Mesendoderm (in vitro differentiated cells): ENCODE measurements at places on chromosomes 12 and 14.

GRCh38 chr12:14394317-14395073 is 29.0 kb downstream of the ATF7IP start:
- peak; percentile 92 for DNase-seq

DNA sequence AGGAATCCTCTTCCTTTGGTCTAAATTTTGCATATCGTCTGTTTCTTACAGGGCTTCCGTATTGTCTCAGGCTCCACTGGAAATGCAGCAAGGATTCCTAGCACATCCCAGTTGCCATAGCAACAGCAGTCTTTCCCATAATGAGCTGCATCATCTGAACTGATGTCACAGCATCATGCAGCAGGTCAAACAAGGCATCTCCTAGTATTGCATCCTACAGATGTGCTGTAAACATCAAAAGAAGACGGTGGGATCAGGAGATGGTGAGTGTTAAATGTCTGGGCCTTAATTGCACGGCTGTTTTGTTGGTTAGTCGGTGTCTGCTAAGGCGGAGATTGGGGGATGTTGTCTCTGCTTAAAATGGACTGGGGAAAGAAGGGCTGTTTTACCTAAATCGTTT is at the start of gene AKAP6:
Gene AKAP6, plus strand, starts transcription at position 153 of the 400 bp plus-strand sequence. CDS start 104,196 bp downstream, outside the sequence.
- peak; percentile 64 for DNase-seq

DNA sequence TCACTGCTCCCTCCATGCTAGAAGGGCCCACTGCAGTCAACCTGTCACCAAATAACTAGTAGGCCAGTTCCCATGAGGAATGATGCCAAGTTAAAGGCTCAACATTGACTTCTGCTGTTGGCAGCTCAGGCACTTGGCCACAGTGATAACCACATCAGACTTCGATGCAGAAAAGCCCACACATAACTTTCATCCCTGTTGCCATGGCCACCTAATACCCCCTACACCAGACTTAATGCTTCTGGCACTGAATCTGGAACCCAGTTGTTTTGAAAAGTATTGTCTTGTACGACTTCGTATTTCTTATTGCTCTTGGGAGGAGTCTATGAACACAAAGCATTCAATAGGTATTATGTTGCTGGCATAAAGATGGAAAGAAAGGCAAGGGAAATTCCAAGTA is 44.3 kb upstream of the HELB start:
- DNase-seq, result no peak

DNA sequence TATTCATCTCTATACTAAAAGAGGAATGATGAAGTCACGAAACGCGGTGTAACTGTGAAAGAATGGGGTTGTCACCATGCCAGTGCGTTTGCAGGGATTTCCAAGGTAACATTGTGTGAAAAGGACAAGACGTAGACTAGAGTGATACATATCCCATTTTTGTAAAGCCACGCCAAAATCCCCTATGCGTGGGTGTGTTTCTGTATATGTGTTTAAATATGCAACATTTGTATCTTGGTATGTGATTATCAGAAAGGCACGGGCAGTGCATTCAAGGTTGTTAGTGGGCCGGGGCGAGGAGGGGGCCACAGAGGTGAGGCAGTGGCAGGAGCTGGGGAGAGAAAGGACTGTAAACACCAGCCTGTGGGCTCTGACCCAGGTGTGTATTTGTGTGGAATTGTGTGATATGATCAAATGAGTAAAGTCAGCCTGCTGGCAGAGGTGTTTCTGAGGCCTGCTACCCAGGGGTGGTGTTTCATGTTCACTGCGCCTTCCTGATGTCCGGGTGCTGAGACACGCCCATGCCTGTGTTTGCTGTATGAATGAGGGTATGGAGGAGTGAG is 137.8 kb downstream of the ADGRD1 start:
- DNase-seq, result no peak

DNA sequence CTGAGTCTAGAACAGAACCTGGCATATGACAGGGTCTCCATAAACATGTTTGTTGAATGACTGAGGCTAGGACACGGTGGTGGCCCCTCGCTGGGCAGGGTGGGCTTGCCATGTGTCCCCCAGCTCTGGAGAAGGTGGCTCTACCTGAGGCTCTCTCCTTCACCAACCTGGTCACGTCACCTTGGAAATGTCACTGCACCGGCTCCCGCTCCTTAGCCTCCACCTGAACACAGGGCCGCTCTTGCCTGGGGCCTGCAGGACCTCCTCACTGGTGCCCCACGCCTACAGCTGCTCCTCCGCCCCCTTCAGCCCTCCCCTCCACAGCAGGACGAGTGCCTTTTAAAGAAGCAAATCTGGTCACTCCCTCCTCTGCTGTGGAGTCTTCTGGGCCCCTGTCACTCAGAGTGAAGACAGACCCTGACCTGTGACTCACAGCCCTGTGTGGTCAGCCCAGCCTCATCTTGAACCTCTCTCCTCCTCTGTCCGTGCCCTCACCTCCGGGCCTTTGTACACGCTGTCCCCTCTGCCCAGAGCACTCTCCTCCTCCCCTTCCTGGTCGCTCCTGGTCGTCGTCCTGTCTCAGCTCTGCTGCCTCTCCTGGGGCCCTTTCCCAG is 81.0 kb downstream of the ADGRD1 start:
- no peak for DNase-seq

DNA sequence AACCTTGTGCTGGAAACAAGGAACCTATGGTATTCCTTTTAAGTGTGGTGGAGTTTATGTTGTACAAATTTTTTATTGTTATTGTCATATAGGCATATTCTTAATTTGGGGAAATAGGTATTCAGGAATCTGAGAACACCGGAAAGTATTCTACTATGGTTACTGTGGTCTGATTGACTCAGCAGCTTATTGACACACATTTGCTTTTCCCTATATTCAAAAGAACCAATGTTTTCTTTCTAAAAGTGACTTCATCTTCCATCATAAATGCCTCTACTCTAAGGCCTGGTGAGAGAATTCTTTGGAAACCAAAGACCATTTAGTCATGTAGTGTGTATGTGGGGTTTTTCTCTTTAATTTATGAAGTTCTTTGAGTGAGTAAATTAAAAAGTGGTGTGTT is 474.8 kb downstream of the TMTC2 start:
- no peak for DNase-seq

DNA sequence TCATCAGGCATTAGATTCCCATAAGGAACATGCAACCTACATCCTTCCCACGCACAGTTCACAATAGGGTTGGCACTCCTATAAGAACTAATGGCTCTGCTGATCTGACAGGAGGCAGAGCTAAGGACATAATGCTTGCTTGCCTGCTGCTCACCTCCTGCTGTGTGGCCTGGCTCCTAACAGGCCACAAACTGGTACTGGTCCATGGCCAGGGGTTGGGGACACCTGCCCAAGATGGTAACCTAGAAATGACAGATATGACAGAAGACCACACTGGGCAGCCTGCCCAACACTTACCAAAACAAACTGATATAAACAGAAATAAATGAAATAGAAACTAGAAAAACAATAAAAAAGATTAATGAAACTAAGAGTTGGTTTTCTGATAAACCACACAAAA is 325.6 kb downstream of the SEC23A start:
- no peak for DNase-seq

- no peak for DNase-seq
Observed at GRCh38 chr14:103904493-103905107, 23.7 kb upstream of the TDRD9 start.

GRCh38 chr14:79836577-79836976 is 374.7 kb downstream of the DIO2 start:
- no peak for DNase-seq

DNA sequence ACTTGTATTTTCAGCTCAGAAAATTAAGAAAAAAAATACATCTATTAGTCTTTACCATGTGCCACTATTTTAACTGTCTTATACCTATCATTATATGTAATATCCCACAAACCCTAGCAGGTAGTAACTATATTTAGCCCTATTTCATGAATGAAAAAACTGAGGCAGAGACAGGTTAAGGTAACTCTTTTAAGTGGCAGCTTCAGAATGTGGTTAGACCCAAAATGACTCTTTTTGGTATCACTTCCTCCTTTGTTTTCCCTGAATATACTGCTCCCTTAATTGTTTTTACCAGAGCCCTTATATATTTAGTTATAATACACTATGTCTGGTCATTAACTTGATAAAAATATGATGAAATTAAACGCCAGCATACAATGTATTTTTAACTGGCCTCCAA is 235.6 kb upstream of the RPL10L start:
- no peak for DNase-seq

- DNase-seq, result peak; percentile 60
Observed at GRCh38 chr12:122080149-122081082, 1.9 kb downstream of the MLXIP start.

DNA sequence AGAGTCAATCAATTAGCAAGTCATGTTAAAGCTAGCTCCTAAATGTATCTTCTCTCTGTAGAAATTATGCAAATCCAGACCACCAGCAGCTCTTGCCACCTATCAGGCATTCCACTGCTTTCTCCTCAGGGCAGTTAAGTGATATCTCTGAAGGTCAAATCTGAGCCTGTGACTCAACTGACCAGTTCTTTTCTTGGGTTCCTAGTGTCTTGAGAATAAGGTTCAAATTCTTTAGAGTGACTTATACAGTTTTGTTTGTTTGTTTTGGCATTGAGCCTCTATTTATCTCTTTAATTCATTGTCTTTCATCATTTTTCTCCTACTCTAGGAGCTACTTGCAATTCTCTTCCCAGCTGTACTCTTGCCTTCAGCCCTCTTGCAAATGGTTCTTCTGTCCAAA is 2.5 kb upstream of the LRIG3 start:
- peak; percentile 83 for DNase-seq

- no peak for DNase-seq
Observed at GRCh38 chr12:19896041-19896440, 456.7 kb downstream of the AEBP2 start.

GRCh38 chr14:99412117-99413061 is 68.3 kb downstream of the SETD3 start:
- peak; percentile 88 for DNase-seq

DNA sequence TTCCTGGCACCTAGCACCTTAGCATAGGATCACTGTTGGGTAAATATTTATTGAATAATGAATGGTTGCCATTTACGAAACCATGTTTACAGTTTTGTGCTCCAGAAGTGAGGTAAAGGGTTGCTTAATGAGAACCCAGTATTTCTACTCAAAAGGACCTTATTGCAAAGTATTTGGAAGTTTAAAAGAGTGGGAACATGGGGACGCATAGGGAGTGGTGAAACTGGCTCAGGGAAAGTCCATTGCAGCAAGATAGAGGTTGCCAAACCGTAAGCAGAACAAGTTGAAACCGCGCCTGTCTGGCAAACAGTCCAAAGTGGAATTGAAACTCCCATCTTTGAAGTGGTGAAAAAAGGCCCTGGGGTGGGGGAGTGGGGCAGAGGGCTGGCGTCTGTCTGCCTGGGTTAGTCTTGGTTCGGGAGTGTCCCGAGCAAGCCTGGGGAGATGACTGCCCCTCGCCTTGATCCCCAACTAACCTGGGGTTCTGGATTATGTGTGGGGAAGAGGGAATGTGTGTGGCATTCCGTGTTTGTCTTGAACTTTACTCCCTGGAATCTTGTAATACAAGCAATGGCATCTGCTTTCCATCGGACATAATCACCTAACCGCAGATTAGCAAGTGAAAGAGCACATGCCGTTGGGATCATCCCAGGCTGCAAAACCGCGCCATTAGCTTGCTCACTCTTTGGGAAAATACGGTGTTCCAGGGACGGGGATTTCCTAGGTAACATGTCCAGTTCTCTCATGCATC is 7.2 kb downstream of the ALDH2 start:
- no peak for DNase-seq

GRCh38 chr14:38001501-38001900 is 206.2 kb upstream of the SSTR1 start:
- DNase-seq, result no peak

GRCh38 chr12:20585913-20586312 is 109.2 kb upstream of the SLCO1C1 start:
- no peak for DNase-seq

- no peak for DNase-seq
Observed at GRCh38 chr12:30006021-30006420, 222.3 kb upstream of the TMTC1 start.

DNA sequence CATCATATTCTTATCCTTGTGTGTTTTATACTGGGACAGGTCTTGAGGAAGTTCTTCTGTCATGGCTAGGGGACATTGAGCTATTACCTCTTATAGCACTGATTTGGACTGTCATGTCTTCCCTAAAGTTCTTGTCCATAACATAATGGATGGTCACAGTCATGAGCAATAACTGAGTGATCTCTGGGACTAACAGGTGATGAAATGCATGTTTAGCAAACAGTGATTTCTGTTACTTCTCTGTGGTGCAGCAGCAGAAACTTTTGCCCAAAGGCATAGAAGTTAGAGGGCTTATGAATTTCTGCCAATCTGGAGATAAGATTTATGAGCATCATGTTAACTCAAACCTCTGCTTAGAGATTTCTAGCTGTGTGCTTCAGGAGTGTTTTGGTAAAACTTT is 5.9 kb downstream of the ADIPOR2 start:
- DNase-seq, result no peak

- DNase-seq, result peak; percentile 59
Observed at GRCh38 chr12:122031342-122032216, 9.9 kb downstream of the BCL7A start.

GRCh38 chr14:69951263-69951662 is 72.0 kb downstream of the SMOC1 start:
- DNase-seq, result no peak

DNA sequence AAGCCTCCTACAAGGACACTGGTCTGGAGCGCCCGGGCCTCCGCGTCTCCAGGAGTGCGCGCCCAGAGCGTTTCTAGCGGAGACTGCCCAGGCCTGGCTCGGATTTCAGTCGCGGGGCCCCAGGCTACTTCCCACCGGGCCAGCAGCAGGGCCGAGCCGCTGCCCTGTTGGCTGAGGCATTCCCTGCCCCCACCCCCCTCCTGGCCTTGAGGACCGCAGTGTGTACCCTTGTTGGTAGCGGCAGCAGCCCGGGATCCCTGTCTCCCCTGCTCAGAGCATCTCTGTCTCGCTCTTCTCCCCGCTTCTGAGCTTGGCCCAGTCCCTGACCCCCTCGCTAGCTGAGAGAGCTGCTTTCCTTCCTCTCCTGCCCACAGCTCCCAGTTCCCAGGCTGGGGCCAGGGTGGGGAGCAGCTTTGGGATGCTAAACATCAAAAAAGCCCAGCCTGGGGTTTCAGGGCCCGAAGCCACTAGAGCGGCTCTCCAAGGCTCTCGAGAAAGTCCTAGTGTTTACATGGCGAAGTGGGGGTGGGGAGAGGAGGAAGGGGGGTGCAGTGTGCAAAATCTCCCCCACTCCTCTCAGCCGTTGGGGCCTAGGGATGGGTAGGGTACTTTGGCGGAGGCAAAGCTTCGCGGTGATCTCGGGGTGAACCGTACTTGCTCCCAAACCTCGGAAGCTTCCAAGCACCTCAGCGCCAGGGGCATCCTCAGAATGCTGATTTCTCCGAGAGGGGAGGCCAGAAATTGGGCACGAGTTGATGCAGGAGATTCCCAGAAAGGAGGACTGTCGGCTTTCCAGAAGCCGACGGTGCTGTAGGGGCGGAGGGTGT is 6.4 kb downstream of the NKX2-1 start:
- DNase-seq, result peak; percentile 75

GRCh38 chr14:101705733-101706508 is 55.6 kb upstream of the PPP2R5C start:
- peak; percentile 87 for DNase-seq

DNA sequence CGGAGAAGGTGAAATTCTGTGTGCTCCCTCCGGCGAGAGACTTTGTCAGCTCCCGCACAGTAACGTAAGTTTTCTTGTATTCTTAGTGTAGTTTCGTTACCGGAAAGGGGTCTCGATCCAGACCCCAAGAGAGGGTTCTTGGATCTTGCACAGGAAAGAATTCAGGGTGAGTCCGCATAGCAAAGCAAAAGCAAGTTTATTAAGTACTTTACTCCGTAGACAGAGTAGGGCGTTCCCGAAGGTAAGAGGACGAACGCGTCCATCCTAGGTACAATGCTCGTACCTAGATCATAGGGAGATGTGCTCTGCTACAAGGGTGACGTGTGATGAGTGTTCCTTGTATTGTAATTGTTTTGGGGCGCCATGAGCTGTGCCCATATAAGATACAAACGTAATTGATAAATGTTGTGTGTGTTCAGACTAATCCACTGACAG is 293 bp downstream of the IFI27L1 start:
- no peak for DNase-seq
